ENCODE measurements at places on chromosomes 12 and 14. TPM values are rescaled to one million over a fixed set of nuclear protein-coding genes. Genes with fewer than 3 reads are reported as not detected.

- H3K27me3 ChIP-seq = no peaks in the 10 kb centered on the region
- H3K36me3 ChIP-seq = no peaks in the 10 kb centered on the region
- H3K4me1 ChIP-seq = no peaks in the 10 kb centered on the region
- peak overlapping the region; percentile 84 for H3K27ac ChIP-seq
- no peak for DNase-seq
These were observed 164 bp downstream of the KIF21A start for GRCh38 chr12:39442831-39443080.

DNA sequence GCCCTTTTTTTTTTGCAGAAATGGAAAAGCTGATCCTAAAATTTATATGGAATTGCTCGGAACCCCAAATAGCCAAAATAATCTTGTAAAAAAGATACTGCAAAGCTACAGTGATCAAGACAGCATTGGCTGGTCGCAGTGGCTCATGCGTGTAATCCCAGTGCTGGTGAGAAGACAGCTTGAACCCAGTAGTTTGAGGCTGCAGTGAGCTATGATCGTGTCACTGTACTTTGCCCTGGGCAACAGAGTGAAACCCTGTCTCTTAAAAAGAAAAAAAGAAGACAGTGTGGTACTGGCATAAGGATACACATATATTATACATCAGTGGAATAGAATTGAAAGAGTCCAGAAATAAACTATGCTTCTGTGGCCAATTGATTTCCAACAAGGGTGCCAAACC lies 5.4 kb downstream of the ITGB7 start:
- no peak for DNase-seq
- no peak overlapping the region for H3K4me3 ChIP-seq
- no peaks in the 10 kb centered on the region for H3K36me3 ChIP-seq
- H3K27ac ChIP-seq = no peak overlapping the region
- H3K4me1 ChIP-seq = no peaks in the 10 kb centered on the region

GRCh38 chr12:51020448-51021182 lies 5.6 kb downstream of the SLC11A2 start:
- no peak overlapping the region for H3K4me3 ChIP-seq
- no peaks in the 10 kb centered on the region for H3K27me3 ChIP-seq
- DNase-seq = no peak

DNA sequence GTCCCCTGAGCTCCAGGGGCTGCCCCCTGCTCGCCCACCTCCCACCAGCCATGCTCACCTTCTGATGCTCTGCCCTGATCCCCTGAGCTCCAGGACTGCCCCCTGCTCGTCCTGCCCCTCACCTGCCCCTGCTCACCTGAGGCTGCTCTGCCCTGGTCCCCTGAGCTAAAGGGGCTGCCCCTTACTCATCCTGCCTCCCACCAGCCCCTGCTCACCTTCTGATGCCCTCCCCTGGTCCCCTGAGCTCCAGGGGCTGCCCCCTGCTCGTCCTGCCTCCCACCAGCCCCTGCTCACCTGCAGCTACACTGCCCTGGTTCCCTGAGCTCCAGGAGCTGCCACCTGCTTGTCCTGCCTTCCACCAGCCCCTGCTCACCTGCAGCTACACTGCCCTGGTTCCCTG lies 247.2 kb downstream of the TMEM121 start:
- no peak overlapping the region for H3K27ac ChIP-seq
- no peaks in the 10 kb centered on the region for H3K27me3 ChIP-seq
- DNase-seq = no peak
- H3K4me3 ChIP-seq = no peak overlapping the region
- no peaks in the 10 kb centered on the region for H3K4me1 ChIP-seq
- H3K36me3 ChIP-seq = no peaks in the 10 kb centered on the region

DNA sequence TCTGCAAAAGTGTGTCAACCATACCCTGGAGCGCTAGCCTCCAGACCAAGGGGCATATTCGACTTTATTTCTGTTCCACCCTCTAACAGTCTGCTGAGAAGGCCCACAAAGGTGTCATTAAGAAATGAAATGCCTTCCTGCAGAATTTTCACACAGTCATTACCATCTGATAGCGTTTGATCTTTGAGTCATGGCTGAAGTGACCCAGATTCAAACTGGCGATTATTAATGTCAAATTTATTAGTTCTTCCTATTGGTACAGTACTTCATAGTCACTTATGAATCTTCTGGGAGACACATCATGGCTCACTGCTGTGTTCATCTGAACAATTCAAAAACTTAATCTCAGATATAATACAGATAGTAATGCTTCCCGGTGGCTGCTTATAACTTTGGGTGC lies 13.2 kb downstream of the PRICKLE1 start:
- H3K27ac ChIP-seq = no peak overlapping the region
- no peaks in the 10 kb centered on the region for H3K4me1 ChIP-seq
- H3K4me3 ChIP-seq = no peak overlapping the region
- no peak for DNase-seq

DNA sequence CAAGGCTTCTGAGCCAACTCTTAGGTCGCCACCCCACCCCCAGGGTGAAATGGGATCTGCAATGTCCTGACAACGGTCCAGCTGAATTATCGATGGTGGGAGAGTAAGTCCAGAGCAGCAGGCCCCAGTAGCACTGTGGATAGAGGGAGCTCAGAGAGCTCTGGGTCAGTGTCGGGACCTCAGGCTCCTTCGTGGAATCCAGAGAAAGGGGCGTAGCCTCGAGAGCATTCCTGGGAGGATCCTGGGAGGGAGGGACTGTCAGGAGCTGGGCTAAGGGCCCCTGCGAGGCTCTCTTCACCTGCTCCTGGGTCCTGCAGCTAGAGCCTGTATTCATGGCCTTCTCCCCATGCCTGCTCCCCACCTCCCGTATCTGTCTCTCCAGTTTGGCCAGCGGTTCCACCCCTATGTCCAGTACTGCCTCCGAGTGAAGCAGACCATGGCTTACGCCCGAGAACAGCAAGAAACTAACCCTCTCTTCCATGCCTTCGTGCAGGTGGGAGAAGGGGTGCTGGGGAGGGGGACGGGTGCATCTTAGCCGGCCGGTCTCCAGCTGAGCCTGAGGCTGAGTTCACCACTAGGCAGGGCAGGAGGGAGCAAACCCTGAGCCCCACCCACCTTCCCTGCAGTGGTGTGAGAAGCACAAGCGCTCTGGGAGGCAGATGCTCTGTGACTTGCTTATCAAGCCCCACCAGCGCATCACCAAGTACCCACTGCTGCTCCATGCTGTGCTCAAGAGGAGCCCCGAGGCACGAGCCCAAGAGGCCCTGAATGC lies 6.6 kb downstream of the PLEKHG6 start:
- peaks cover 6% of the 10 kb centered on the region for H3K4me1 ChIP-seq
- H3K27ac ChIP-seq = no peak overlapping the region
- H3K36me3 ChIP-seq = no peaks in the 10 kb centered on the region
- no peaks in the 10 kb centered on the region for H3K27me3 ChIP-seq
- no peak for DNase-seq

DNA sequence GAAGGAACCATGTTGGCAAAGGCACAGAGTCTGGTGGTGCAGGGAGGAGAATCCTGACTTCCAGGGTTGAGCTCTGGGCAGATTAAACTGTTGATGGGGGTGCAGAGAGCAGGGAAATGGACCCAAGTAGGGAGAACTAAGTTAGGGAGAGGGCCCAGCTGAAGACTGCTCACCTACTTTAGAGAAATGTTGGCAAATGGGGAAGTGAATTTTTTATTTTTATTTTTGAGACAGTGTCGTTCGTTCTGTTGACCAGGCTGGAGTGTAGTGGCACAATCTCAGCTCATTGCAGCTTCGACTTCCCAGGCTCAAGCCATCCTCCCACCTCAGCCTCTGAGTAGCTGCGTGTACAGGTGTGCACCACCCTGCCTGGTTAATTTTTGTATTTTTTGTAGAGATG lies 32.1 kb upstream of the TUBA1A start:
- no peaks in the 10 kb centered on the region for H3K27me3 ChIP-seq
- no peak overlapping the region for H3K27ac ChIP-seq
- no peaks in the 10 kb centered on the region for H3K36me3 ChIP-seq
- H3K4me3 ChIP-seq = no peak overlapping the region
- no peaks in the 10 kb centered on the region for H3K4me1 ChIP-seq

DNA sequence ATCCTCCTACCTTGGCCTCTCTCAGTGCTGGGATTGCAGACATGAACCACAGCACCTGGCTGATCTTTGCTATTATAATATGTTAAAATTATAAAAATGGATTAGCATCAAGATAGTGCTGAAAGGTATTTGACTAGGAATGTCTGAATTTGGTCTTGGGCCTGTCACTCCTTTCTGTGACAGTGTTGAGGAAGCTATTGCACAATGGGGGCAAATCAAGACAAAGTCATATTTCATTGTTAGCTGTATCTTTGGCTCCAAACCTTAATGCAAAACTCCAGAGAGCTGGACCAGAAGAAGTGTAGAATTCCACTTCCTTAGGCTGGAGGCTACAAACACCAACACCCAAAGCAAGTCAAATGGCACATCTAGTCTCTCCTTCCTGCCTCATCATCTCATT lies 42.2 kb downstream of the ZCRB1 start:
- no peaks in the 10 kb centered on the region for H3K4me1 ChIP-seq
- no peaks in the 10 kb centered on the region for H3K27me3 ChIP-seq
- no peak for DNase-seq
- no peaks in the 10 kb centered on the region for H3K36me3 ChIP-seq
- no peak overlapping the region for H3K27ac ChIP-seq

- H3K27me3 ChIP-seq = no peaks in the 10 kb centered on the region
- no peak for DNase-seq
- no peaks in the 10 kb centered on the region for H3K36me3 ChIP-seq
- no peaks in the 10 kb centered on the region for H3K4me1 ChIP-seq
These were observed 13.9 kb upstream of the PCED1B start for GRCh38 chr12:47065546-47065945.

DNA sequence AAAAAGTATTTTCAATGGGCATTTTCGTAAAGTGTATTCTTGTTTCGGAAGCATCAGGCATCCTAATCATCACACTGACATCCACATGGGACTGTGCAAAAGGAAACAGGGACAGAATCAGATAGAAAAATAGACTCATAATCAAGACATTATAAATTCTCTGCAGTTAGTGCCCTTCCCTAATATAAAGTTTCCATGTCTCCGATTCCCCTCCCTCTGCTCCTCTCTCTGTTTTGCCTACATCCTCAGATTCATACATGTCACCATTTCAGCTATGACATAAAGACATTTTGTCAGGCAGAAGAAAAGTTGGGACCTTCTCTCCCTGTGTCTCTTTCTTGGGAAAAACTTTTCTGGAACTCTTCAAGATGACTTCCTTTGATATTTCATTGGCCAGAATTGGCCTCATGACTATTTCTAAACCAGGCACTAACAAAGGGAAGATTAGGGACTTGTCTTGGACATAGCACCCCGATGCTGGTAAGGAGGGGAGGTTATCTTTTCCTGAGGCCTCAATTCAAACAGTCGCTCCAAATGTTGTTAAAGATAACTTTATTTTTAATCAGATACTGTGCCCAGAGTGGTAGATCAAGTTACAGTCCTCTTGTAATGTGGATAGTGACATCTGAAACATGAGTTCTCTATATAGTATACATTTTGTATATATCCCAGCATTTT lies 212.1 kb upstream of the BTG1 start:
- no peak overlapping the region for H3K27ac ChIP-seq
- no peaks in the 10 kb centered on the region for H3K36me3 ChIP-seq
- DNase-seq = no peak
- H3K4me1 ChIP-seq = no peaks in the 10 kb centered on the region

RNASE2 gene
- total RNA-seq = 3.2 TPM

SLC4A8 gene
- total RNA-seq = 6.2 TPM

POTEG gene
- not detected for total RNA-seq

NID2 gene
- 14.2 TPM for total RNA-seq

Measured in breast epithelium (tissue), 4 donors.